Cerebellum (tissue), 4 donors: ENCODE measurements at places on chromosomes 12 and 14.

GRCh38 chr14:69298131-69299071, 38.4 kb downstream of the GALNT16 start:
- DNase-seq = no peak

DNA sequence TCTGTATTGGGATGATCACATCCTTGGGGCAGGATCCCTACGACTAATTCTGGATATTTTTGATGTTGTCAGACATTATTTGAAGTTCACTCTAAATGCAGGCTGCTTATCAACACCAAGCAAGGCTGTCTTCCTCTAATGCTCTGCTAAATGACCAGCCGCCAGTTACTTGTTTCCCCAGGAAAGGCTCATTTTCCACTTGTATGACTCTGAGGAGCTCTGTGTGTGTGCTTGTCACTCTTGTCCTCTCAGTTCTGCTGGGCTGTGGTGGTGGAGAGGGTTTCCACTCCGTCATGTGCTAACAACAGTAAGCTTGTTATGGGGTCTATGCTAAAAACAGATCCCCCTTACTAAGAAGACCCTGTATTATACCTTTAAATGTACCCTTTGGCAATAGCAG, 42.1 kb downstream of the ATL1 start:
- DNase-seq = no peak

- no peak for DNase-seq
These were observed 49.2 kb downstream of the TESPA1 start for GRCh38 chr12:54935235-54935951.

DNA sequence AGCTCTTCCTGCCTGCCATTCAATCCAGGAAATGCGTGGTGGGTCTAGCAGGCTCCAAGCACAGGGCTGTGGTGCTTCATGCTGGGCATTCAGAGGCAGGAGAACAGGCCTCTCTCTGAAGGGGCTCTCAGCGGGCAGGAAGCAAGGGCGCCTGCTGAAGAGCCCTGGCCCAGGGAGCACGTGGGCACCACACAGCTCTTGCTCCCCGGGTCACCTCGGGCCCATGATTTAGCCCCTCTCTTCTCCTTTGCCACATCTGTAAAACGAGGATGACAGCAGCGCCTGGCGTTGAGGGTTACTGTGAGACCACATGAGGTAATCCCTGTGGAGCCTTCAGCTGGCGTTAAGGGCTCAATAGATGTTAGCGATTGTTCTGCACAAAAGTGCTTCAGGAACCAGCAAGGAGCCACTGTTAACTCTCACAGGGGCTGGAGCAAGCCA, 37.6 kb upstream of the SPTLC2 start:
- no peak for DNase-seq

- no peak for DNase-seq
These were observed 161.2 kb upstream of the RTL1 start for GRCh38 chr14:101064718-101065117.
